ENCODE measurements at places on chromosomes 1 and 21.
A peak's percentile ranks its signal among the peaks of the same experiment; 100 is the strongest.

GRCh38 chr1:5891137-5891536, 101.1 kb downstream of the NPHP4 start:
- DNase-seq, result no peak

DNA sequence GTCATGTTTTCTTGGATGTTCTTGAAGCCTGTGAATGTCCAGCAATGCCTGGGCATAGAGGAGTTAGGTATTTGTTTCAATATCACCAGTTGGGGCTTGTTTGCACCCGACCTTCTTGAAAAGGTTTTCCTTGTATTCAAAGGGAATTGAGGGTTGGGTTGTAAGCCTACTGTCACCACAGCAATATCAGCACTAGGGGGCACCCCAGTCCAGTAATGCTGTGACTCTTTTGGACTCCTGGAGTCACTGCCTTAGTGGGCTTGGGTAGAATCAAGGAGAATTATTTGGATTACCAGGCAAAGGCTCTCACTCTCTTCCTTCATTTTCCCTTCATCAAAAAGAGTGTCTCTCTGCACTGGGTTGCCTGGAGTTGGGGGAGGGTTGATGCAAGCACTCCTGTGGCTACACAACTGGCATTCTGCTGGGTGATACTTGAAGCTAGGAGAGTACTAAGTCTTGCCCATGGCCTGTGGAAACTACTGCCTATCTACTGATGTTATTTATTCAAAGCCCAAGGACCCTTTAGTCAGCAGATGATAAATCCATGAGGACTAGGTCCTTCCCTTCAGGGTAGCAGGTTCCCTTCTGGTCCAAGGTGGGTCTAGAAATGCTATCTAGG, 34.5 kb downstream of the OR10R2 start:
- DNase-seq, result no peak

DNA sequence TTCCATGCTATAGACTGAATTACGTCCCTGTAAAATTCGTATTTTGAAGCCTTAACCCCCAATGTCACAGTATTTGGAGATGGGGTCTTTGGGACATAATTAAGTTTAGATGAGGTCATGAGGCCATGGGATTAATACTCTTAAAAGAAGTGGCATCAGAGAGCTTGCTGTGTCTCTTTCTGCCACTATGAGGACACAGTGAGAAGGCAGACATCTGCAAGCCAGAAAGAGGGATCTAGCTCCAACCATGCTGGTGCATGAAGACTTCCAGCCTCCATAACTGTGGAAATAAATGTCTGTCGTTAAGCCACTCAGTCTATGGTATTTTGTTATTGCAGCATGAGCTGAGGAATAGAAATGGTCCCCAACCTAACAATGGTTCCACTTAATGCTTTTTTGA, 99.0 kb downstream of the LTN1 start:
- no peak for DNase-seq

GRCh38 chr1:76463278-76463677, 388.7 kb downstream of the ST6GALNAC3 start:
- no peak for DNase-seq

GRCh38 chr1:163874070-163874469, 552.3 kb downstream of the NUF2 start:
- DNase-seq, result no peak

DNA sequence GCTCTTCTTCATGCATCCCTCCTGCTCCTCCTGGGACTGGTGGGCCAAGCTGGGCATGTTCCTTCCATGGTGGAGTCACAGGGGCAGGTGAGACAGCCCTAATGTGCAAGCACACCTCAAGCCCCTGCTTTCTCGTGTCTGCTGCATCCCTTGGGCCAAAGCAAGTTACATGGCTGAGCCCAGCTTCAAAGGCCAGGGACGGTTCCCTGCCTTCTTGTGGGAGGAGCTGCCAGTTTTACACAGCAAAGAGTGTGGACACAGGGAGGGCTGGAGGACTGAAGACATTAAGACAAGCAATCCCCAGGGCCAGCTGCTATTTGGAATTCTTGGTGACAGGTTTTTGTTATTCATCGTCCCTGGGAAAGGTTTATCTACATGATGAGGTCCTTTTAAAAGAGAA, 175.2 kb upstream of the CACNA1E start:
- no peak for DNase-seq

DNA sequence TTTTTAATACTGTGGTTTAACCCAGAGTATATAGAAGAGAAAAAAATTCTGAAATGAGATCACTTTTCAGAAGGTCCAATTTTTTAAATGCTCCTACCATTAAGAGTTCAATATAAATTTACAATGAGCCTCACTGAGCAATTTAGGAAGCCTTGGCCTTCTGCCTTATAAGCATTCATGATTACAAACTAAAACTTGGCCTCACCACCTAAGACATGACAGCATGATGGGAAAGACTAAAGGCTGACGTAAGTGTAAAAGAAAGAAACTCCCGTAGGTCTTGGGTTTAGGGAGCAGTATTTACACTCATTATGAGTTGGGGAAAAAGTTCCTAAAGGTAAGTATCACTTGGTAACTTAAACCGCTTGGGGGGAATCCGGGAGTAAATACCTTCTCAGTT, 70.7 kb upstream of the ESRRG start:
- DNase-seq, result no peak

DNA sequence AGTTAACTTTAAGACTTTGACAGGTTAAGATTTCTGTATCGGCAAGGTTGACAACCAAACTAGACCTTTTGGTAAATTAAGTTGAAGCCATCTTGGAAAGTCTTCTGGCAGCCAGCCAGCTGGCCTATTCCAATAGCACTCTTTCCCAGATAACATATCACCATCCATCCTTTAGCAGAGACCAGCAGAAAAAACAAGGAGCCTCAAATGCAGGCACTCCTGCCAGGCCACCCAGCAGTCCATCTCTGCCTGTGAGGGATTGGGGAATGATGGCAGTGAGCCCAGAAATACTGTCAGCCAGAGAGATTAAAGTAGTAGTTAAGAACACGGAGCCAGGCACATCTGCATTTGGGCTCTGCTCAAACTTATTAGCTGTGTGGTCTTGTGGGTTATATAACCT, 19.4 kb downstream of the ZBTB40 start:
- no peak for DNase-seq

GRCh38 chr1:208093754-208094719, 150.1 kb downstream of the PLXNA2 start:
- peak; percentile 15 for DNase-seq

DNA sequence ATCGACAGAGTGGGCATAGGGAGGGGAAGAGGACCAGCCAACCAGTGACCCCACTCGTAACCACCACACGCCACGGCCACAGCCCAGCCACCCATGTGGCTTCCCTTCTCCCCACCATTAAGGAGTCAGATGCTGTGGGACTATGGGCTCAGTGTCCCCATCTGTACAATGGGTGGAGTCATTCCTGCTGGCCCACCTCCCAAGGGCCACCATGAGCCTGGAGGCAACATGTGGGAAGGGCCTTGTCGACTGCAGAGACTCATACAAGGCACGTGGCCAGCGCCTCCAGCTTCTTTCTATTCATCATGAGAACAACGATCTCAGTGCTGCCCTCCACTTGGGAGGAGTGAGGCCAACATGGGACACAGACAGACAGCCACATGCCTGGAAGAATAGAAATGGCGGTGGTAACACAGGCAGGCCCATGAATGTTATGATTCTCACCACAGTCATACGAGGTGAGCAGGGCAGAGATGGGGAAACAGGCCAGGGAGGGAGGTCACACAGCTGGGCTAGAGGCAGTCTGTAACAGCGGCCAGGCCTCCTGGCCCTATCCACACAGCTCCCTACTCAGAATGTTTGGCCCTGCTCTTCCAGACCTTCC, 16.1 kb downstream of the LRP8 start:
- DNase-seq, result no peak

DNA sequence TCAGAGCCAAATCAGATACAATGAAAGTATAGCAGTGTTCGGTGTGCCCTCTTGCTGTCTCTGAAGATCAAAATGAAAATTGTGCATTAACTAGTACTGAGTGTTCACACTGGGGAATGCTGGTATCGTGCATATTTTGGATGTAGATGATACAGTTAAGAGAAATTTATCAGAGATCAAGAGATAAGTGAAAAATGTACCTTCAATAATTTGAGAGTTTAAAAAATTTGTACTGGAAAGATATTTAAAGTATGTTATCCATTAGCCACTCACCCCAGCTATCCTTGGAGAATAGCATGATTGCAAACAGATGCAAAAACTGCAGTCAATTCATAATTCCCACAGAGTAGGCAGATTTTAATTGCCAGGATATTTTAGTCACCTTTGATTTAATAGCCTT, 56.4 kb downstream of the GREM2 start:
- DNase-seq, result no peak

- no peak for DNase-seq
Observed at GRCh38 chr21:38039841-38040240, 123.6 kb upstream of the KCNJ6 start.

DNA sequence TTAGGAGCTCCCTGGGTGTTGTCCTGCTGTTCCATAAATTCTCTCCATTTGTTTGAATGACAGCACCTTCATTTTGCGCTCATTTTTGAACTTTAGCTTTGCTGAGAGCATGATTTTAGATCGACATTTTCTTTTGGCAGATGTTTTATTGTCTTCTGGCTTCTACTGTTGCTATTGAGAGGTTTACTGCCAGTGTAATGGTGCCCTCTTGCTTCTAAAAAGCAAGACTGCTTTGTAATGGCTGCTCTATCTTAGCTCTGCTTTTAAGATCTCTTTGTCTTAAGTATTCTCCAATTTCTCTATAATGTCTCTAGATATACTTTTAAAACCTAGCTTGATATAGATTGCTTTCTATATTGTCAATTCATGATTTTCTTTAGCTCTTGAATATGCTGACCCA, 27.8 kb downstream of the THEM4 start:
- no peak for DNase-seq

GRCh38 chr1:37948166-37948565, 1.3 kb upstream of the INPP5B start:
- no peak for DNase-seq

DNA sequence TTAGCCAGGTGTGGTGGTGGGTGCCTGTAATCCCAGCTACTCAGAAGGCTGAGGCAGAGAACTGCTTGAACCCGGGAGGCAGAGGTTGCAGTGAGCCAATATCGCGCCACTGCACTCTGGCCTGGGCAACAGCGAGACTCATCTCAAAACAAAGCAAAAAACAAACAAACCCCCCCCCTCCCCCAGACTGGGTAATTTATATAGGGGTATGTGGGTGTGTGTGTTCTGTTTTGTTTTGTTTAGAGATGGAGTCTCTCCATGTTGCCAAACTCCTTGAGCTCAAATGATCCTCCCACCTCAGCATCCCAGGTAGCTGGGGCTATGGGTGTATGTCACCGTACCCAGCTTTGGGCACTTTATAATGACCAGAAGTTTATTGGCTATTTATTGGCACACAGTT, 73.6 kb downstream of the SLC27A3 start:
- DNase-seq, result no peak

GRCh38 chr1:65371544-65371943, 48.9 kb upstream of the LEPR start:
- DNase-seq, result no peak

GRCh38 chr1:96579636-96580035, 141.9 kb upstream of the PTBP2 start:
- no peak for DNase-seq

GRCh38 chr1:175089136-175089718, 21.6 kb downstream of the TNN start:
- DNase-seq, result no peak

DNA sequence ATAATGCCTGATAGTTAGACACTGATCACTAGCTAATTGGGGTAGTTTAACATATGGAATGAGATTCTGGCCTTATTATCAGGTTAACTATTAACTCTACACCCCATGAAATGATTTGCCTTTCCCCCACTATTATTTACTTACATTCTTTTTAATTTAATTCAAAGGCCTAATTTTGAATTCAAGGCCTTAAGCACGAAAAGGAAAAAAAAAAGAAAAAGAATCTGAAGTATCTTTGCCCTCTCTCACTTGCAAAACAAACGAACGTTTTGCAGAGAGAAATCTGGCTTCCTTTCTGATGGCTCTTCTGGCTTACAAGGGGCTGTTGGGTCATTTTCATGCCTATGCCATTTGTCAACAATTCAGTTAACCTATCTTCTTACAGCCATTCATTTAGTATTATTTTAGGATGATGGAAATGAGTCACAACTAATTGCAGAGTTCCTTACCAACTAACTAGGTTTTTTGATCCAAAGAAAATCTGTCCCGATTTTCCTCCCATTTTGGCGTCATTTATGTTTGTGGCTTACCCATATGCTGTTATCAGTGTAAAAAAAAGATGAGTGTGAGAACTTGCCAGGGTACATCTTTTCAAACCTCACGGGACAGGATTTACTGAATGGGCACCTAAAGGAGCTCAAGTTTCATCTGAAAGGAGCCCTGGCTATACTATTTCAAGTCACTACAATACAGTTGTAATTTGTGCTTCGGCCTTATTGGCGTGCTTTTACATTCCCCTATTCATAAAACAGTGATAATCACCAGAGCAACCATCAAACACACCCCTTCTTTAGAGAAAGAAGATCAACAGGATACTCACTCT, 1.9 kb upstream of the ERRFI1 start:
- DNase-seq, result no peak

- DNase-seq, result no peak
Observed at GRCh38 chr1:111559736-111560279, 56.4 kb upstream of the ADORA3 start.

DNA sequence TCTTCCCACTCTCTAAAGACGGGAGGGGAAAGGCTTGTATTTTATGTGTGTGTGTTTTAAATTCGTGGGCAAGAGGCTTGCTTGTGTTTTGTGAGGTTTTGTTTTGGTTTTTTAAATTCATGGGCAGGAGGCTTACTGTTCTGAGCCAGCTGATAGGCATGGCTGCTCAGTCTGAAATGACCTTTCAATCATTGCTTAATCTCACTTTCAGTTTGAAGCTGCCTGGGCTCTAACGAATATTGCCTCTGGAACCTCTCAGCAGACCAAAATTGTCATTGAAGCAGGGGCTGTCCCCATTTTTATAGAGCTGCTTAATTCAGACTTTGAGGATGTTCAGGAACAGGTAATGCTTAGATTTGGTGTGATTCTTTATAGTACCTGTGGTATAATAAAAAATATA, 20.3 kb upstream of the TXLNA start:
- DNase-seq, result no peak

DNA sequence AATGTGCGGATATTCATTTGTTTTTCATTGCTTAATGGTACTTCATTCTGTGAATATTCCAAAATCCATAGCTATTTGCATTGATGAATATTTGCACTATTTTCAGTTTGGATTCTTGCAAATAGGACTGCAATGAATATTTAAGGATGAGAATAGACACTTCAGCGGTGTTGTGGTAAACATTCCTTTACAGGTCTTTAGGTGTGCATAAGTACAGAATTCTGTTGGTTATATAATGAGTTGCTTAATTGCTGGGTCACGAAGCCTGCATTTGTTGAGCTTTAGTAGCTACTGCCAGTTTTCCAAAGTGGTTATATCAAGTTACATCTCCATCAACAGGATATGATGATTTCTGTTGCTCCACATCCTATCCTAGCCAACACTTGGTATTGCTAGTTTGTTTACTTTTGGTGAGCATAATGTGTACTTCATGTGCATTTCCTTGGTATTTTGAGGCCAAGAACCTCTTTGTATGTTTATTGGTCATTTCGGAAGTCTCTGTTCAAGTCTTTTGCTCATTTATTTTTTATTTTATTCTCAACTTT, 64.2 kb upstream of the CYYR1 start:
- no peak for DNase-seq
